ENCODE measurements at places on chromosomes 12 and 14.

GRCh38 chr12:50401500-50402081 lies 906 bp downstream of the LARP4 start:
- no peak for DNase-seq

DNA sequence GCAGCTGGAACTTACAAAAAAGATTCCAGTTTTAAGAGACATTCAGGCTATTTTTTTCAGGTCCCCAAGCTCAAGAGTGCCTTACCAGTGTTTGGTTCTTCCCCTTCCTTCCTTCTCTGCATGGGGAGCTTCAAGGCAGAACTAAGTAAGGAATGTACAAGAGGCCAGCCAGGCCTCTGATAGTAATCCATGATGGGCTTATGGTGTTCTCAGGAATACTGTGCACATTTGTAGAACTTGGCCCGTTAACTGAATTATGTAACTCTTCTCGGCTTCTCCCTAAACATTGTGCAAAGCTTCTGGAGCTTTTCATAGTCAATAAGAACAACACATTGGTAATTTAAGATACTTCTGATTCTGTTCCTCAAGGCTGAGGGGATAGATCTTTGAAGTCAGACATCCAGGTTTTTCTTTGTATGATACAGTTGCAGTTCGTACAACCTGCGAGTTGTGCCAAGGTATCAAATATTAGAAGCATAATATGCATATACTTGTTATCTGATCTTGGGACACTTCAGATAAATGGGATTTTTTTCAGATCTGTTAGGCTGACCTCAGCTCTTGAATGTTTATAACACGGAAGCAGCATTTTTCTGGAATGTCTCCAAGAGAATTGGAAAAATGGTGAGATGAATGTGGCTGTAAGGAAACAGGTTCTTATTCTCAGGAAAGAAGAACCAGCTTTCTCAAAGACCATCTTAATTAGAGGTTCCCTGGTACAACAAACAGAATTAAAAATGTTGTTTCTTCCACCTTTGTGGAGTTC lies 148.6 kb downstream of the ANO4 start:
- DNase-seq: no peak

- no peak for DNase-seq
Measured at GRCh38 chr14:68841016-68841809, 48.3 kb upstream of the ZFP36L1 start.

DNA sequence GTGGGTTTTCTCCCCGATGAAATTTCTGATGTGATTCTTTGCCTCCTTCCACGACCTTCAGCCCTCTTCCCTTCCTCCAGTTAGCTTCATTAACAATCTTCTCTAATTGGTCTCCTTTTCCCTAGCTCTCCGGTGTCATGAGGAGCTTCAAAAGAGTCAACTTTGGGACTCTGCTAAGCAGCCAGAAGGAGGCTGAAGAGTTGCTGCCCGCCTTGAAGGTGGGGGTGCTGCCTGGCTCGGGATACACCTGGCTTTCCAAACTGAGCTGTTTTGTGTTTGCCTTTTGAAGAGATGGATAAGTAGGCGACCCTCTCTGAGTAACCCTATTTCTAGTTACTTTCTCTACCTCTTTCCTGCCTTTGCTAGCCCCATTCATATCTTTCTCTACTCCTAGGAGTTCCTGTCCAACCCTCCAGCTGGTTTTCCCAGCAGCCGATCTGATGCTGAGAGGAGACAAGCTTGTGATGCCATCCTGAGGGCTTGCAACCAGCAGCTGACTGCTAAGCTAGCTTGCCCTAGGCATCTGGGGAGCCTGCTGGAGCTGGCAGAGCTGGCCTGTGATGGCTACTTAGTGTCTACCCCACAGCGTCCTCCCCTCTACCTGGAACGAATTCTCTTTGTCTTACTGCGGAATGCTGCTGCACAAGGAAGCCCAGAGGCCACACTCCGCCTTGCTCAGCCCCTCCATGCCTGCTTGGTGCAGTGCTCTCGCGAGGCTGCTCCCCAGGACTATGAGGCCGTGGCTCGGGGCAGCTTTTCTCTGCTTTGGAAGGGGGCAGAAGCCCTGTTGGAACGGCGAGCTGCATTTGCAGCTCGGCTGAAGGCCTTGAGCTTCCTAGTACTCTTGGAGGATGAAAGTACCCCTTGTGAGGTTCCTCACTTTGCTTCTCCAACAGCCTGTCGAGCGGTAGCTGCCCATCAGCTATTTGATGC lies 797 bp downstream of the ESPL1 start:
- no peak for DNase-seq

DNA sequence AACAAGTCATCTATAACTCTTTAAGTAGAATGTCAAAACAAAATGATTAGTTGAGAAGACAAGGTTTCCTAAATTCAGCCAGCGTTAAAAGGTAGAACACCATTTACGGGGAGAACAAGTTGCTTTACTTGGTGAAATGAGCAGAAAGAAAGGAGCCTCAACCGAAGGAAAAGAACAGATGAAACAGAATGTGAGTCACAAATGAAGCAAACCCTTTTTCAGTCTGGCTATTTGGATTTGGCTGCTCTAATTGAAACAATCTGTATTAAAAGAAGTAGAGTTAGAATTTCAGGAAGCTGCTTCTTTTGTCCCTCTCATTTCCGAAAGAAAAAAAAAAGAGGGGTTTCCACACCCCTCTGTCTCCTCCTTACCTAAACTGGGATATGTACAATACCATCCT lies 34.6 kb downstream of the CEP128 start:
- DNase-seq: no peak

- DNase-seq: peak; percentile 5
Measured at GRCh38 chr12:40788276-40788675, 96.0 kb downstream of the CNTN1 start.

DNA sequence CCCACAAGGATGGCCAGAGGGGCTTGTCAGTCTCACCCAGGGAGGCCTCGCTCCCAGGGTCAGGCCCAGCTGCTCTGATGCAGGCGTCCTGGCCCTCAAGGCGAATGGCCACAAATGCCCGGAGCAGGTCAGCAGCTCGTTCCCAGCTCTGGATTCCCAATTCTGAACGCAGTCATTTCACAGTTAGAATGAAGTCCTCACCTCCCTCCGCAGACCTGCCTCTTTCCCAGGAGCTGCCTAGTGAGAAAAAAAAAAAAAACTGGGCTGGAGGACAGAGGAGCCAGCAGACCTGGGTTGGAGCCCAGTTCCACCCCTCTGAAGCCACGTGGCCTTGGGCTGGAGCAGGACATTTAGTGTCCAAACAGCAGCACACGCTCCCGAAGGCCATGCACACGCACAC lies 62.2 kb upstream of the DIO3 start:
- no peak for DNase-seq

DNA sequence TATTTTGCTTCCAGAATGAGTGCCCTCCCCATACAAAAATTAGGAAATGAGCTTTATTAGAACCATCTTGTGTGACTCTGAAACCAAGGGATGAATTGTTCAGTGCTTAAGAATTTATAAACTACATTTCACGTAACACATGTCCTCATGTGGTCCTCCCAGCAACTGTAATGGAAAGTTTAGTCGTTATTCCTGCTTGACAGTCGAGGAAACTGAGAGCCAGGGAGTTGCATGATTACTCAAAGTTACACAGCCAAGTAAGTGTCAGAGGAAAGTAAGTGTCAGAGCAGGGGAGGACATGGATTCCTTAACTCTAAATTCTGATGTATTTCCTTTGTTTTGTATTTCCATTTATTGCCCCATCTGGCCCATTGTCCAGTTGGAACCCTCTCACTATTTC lies 453.9 kb downstream of the FUT8 start:
- no peak for DNase-seq

DNA sequence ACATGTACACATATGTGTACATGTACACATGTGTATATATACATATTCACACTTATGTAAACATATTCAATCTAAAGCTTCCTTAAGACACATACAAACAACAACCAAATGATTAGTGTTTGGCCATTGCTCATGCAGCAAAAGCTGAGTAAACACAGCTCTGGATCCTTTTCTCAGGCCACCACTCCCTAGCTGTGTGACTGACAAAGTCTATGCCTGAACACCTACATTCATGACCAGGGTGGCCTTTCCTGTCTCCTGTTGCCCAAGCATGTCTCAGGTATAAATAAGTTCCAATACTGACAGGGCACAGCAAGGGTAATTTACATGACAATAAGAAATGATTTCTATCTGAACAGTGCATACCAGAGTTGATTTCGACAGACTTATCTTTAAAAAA lies 1.4 kb upstream of the PTPRO start:
- no peak for DNase-seq
